ENCODE measurements at places on chromosomes 1 and 21.
A peak's percentile ranks its signal among the peaks of the same experiment; 100 is the strongest.

DNA sequence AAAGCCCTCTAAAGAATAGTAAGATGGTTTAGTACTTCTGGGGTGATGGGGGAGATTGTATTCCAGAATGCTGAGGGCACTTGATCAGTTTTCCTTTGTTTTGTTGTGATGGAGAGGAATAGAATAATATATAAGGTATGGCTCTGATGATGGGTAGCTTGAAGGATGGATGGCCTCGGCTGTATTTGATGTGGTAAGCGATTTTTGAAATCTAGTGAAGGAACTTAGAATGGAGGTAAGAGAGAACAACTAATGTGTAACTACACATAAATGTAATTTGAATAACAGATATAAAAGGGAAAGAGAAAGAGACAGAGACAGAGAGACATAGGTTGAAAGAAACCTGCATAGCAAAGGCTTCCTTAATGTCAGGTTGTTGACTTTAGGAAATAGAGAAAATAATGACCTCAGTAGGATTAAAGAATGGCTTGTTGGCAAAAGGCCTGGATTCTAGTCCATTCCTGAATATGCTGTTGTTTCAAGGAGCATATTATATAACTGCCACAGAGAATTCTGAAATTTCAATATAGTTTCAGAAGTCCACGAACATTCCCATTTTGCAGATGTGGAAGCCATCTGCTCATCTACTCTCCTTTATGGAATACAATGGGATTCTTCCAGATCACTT lies 58.7 kb downstream of the NIBAN1 start:
- no peak for DNase-seq

GRCh38 chr1:163472651-163473248 lies 151.0 kb downstream of the NUF2 start:
- no peak for DNase-seq

DNA sequence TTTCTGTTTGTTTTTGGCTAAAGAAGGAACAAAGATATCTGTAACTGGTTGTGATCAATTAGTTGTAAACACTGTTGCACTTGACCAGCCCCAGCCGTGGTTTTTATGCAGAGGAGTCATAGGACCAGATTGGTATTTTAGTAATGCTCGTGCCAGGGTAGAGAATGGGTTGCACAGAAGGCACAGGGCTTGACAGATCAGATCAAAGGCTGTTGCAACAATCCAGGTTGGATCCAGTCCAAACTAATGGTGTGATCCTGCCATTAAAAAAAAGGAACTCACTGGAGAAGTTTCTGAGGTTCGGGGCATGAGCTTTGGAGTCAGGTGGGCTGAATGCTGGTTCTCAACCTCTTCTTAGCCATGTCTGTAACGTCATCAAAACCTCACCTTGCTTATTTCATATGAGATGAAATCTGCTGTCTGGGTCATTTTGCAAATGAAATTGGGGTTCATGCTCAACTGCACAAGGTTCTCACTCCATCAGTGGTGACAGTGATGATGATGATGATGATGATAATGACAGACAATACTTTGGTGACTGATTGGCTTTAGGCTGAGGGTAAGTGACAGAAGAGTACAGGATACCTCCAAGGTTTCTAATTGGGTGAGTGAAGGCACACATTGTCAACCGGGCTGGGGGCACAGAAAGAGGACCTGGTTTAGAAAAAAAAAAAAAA lies 43.1 kb downstream of the ZNF281 start:
- DNase-seq = no peak

- DNase-seq = no peak
Observed at GRCh38 chr1:5779608-5780323, 212.5 kb downstream of the NPHP4 start.

DNA sequence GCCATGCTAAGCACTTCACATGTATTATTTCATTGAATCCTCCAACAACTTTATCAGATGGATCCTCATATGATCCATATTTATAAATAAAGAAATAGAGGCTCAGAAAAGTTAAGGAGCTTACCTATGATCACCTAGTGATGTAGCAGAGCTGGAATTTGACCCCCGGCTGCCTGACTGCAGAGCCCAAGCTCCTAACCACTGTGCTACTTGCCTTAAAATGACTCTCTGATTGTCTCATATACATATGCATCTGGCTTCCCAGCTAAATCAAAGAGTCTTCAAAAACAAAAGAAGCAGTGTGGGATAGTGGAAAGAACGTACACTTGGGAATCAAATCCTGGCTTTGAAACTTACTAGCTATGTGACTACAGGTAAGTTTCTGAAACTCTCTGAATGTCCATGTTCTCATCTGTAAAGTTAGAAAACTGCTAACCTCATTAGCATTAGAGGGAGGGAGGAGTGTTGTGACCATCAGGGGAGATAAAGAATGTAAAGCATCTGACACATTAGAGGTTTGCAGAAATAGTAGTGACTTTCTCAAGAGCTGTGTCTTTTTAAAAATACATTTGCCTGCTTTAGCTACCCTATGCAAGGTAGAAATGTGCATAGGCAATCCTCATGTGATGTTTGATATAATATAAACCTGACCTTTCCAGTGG lies 67.2 kb upstream of the BARHL2 start:
- no peak for DNase-seq

- peak; percentile 67 for DNase-seq
Observed at GRCh38 chr1:218463194-218464156, 118.3 kb downstream of the TGFB2 start.

DNA sequence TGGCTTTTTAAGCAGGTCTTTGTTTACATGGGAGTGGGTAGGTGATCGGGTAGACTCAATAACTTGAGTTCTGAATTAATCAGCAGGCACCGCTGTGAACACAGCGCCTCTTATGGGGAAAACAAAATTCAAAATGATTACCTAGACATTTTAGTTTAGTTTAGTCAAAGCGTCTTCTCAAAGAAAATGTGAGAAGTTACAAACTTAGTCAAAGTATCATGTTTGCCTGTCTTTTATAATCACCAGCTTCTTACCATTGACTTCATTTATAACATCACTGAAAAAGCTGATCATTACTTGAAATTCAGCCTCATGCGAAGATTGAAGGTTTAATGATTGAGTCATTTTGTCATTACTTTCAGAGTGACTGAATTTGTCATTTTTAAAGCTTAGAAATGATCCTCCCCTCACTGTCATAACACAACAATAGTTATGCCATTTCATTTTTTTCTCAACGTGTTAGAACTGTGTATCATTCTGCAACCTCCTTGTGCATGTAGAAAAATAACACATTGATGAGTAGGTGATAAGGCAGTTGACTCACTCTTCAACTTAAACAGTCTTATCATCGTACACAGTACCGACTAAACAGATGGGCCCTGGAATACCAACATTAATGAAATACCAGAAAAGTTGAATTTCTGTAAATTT lies 188.5 kb downstream of the NFIA start:
- DNase-seq = no peak

GRCh38 chr1:176785791-176786190 lies 322.8 kb downstream of the PAPPA2 start:
- DNase-seq = no peak

GRCh38 chr1:8238141-8239038 lies 79.5 kb upstream of the SLC45A1 start:
- DNase-seq = no peak

GRCh38 chr1:65688848-65689247 lies 103.8 kb upstream of the PDE4B start:
- no peak for DNase-seq

Data from inflammatory macrophage treated with lipopolysaccharide for 1 hour (primary cell).